ENCODE measurements at places on chromosomes 2 and 18.

DNA sequence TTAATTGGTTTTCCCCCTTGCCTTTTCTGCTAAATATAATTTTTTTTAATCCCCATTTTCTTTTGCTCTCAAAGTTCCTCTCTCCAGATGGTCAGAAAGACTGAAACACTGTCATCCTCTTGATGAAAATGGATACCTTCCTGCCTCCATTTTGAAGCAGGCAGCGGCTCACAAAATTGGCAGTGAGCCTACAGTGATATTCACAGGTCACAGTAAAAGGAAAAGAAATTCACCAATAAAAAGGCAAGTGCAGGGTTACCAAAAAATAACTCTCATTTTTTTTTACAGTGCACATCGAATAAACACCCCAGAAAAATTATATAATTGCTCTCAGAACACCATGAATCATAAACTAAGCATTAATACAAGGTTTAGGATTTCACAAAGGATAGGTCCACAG is 307.5 kb downstream of the TCF4 start:
- DNase-seq: no peak

DNA sequence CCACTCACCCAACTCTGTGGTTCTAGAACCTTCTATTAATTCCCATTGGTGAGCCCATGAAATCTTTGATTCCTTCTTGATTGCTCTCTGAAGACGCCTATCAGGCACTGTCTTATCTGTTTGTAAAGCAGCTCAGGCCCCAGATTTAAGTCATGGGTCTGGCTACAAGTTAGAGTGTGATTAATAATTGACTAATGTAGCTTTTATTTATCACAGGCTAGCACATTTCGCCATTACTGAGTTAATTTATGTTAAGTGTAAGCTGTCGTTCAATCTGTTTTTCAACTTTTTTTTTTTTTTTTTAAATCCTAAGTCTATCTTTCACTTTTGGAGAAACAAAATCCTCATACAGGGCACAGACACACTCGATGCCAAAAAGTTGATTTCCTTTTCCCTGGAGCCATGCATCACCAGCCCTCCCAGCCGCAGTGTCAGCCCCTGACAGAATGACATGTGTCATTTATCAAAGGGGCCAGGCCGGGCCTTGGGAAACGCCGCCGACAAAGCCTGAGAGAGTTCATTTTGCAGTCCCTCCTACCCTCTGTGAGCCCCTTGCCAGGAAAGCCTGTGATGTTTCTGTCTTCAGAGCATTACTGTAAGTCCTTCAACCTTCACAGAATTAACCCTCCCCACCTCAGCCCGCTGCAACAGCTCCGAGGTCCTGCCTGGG is 15.8 kb downstream of the TSHZ1 start:
- DNase-seq: no peak

DNA sequence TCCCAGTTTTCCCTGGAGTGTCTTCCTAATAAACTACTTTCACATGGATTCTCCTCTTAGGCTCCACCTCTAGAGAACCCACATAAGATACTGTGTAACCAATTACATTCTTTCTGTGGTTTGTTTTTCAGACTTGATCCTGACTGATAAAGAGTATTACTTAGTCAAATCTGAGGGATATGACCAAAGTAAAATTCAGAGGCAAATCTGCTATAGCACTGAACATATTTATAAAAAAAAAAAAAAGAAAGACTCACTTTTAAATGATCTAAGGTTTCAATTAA is 13.9 kb downstream of the CKAP2L start:
- DNase-seq: no peak

DNA sequence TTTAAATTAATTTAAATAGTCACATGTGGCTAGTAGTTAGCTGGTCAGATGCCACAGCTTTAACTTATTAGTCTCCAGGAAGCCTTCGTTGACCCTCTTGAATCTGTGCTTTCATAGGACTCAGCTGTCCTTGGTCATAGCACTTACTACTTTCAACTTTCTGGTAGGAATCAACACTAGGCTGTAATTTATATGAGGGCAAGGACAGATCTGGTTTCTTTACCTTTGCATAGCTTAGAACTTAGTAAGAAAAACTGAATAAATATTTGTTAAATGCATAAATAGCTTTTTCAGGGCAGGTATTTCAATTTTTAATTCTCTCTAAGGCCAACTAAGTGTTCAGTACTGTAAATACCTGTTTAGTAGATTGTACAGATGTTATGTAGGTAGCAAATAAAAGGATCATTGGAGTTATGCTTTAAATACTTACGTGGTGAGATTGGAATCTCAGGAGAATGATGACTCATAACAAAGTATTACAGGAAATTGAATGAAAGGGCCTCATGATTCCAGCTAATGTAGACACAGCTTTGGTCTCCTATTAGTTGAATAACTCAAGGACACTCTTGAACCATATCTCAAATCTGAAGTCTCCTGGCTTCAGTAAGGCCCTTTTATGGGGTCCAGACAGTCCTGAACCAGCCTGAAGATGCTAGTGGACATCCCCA is 2.6 kb downstream of the CLIP4 start:
- DNase-seq: no peak

DNA sequence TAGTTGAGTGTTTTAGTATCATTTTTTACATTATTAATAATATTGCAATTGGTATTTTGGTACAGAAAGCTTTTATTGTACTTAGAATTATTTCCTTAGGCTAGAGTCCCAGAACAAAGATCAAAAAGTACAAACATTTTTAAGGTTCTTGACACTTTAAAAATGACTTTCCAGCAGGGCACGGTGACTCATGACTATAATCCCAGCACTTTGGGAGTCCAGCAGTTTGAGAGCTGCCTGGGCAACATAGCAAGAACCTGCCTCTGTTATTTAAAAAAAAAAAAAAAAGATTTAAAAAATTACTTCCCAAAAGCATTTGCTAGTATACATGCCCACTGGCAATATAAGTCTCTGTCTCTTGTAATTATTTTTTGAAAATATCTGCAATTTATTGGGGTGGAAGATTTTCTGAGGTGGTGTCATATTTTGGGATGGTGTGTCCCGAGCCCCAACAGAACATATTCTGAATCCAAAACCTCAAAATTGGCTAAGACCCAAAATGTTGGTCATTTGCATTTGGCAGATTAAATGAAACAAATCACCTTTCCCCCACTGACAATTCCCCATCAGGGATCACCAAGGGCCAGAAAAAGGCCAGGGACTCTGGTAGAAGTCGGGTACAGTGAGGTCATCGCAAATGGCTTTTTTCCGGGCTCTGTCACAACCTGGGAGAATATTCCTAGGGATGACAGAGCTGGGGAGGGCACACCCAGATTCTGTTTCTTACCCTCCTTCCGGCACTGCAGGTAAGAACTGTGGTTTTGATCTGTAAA is 42.1 kb downstream of the NIFK start:
- no peak for DNase-seq

Measured in left lobe of liver (tissue), 2 donors.